ENCODE measurements at places on chromosomes 1 and 21.

DNA sequence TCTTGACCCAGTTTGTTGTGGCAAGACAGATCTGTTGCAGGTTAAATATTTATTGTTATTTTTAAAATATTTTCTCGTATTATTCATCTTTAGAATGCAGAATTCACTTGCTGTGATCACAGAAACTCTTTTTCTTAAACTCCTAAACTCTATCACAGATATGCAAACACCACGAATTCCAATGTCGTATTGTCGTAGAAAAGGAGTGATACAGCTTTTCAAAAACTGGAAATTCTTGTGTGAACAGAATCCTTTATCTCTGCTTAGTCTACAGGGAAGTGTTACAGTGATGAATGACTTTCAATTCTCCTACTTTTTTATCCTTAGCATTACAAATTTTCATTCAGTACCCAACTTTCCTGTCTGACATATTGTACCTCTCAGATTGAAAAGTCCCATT is 1329.5 kb upstream of the B3GALT2 start:
- DNase-seq: no peak

DNA sequence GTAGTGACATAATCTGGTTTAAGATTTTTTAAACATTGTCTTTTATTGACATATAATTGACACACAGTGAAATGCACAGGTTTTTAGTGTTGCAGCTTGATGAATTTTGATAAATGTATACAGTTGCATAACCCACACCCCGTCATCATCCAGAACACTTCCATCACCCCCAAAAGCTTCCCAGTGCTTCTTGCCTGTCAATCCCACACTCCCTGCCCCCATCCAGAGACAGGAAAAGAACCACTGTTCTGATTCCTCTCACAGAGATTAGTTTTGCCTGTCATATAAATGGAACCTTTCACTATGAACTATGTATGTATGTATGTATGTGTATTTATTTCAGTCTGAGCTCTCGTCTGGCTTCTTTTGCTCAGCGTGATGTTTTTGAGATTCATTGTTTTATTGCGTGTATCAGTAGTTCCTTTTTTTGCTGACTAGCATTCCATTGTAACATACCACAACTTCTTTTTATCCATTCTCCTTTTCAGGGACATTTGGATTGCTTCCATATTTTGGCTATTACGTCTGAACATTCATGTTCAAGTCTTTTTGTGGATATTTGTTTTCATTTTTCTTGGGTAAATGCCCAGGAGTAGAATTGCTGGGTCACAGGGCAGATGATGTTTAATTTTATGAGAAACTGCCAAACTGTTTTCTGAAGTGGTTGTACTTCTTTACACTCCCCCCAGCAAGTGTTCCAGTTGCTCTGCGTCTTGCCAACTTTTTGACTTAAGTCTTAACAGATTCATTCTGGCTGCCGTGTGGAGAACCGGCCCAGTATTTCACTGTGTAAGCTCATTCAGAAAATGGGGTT is 8.7 kb downstream of the UBIAD1 start:
- DNase-seq: no peak

- DNase-seq: no peak
Observed at GRCh38 chr1:226654046-226654667, 84.9 kb downstream of the ITPKB start.

DNA sequence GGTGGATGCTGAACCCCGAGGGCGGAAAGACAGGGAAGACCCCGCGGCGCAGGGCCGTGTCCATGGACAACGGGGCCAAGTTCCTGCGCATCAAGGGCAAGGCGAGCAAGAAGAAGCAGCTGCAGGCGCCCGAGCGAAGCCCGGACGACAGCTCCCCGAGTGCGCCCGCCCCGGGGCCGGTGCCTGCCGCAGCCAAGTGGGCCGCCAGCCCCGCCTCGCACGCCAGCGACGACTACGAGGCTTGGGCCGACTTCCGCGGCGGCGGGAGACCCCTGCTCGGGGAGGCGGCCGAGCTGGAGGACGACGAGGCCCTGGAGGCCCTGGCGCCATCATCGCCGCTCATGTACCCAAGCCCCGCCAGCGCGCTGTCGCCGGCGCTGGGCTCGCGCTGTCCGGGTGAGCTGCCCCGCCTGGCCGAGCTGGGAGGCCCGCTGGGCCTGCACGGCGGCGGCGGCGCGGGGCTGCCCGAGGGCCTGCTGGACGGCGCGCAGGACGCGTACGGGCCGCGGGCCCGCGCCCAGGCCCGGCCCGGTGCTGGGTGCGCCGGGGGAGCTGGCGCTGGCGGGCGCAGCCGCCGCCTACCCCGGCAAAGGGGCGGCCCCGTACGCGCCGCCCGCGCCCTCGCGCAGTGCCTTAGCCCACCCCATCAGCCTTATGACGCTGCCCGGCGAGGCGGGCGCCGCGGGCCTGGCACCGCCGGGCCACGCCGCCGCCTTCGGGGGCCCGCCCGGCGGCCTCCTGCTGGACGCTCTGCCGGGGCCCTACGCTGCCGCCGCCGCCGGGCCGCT is 20.7 kb downstream of the FOXO6 start:
- DNase-seq: no peak

- peak; percentile 13 for DNase-seq
Observed at GRCh38 chr1:198234520-198235251, 77.9 kb downstream of the NEK7 start.

- no peak for DNase-seq
Observed at GRCh38 chr1:7585216-7585907, 185.7 kb upstream of the VAMP3 start.

DNA sequence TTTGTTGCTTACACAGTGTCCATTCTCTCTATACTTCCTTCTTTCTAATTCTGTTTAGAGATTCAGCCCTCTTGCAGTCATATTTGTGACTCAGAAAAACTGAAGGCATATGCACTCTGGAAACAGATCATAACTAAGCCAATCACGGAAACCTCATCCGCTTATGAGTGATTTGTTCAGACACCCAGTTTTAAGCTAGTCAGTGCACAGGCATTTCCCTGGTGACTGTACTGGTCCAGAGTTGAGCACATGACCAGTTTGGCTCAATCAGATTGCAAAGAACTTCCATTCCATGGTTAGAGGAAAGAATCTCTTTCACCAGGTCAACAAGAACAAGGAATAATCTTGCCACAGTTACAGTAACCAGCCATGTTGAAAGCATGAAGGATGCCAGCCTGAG is 69.2 kb upstream of the SGIP1 start:
- no peak for DNase-seq

GRCh38 chr1:236176337-236177336 is 34.3 kb downstream of the GPR137B start:
- no peak for DNase-seq

GRCh38 chr1:41501581-41501980 is 17.1 kb upstream of the EDN2 start:
- DNase-seq: no peak

GRCh38 chr1:6100861-6101783 is 55.4 kb downstream of the KCNAB2 start:
- DNase-seq: no peak

DNA sequence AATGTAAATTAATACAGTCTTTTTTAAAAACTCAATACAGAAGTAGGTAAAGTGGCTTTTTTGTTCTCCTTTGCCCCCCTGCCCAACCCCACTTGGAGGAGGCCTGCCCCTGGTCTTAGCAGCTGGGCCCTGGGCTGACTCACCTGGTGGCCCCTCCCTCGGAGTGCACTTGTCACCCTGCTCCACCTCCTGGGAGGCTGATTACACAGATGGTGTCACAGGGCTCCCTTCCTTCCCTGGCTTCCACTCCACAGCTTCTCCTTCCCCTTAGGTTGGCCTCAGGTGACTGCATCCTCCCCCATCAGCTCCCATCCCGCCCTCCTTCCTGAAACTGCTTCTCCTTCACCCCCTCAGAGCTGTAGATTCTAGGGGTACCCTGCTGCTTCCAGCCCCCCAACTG is 11.7 kb upstream of the CAPN9 start:
- no peak for DNase-seq

- DNase-seq: peak; percentile 99
Observed at GRCh38 chr1:94734963-94735901, 84.9 kb upstream of the SLC44A3 start.

DNA sequence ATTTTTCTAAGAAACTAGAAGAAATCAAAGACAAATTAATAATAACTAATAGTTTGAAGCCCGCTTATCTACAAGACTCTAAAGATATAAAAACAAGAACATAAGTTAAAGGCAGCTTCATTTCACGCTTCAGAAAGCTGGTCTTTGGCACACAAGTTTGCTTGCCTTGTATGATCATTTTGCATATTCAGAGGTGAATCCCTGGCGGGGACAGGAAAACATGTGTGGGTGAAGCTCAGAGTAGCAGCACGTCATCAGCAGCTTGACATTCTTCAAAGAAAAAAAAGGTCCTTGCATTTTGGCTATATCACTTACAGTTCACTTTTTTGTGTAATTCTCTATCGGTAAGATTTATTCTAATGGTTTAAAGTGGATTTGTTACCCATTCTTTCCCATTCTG is 1911.8 kb downstream of the MRPL39 start:
- no peak for DNase-seq

- no peak for DNase-seq
Observed at GRCh38 chr21:38039369-38039768, 123.1 kb upstream of the KCNJ6 start.

- DNase-seq: no peak
Observed at GRCh38 chr1:59032228-59032627, 248.4 kb upstream of the JUN start.

DNA sequence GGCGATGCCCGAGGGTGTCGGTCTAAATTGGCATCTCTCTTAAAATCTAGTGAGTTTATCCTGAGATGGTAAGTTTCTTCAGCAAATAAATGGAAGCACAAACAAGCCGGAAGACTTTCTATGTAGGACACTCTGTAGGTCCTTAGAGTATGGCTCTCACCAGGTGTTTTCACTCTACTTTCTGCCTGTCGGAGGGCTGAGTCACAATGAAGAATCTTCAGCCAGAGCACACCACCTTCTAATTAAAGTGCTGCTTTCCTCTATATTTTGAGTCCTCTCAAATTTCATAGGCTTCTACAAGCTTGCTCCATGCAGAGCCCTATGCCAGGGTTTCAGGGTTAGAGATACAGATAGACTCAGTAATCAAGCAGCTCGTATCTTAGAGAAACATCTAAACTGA is 27.1 kb downstream of the KCNK1 start:
- DNase-seq: no peak

DNA sequence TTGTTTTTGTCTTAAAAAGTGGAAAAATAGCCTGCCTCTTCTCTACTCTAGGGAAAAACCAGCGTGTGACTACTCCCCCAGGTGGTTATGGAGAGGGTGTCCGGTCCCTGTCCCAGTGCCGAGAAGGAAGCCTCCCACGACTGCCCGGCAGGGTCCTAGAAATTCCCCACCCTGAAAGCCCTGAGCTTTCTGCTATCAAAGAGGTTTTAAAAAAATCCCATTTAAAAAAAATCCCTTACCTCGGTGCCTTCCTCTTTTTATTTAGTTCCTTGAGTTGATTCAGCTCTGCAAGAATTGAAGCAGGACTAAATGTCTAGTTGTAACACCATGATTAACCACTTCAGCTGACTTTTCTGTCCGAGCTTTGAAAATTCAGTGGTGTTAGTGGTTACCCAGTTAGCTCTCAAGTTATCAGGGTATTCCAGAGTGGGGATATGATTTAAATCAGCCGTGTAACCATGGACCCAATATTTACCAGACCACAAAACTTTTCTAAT is 35.0 kb upstream of the TDRD10 start:
- DNase-seq: peak; percentile 24

DNA sequence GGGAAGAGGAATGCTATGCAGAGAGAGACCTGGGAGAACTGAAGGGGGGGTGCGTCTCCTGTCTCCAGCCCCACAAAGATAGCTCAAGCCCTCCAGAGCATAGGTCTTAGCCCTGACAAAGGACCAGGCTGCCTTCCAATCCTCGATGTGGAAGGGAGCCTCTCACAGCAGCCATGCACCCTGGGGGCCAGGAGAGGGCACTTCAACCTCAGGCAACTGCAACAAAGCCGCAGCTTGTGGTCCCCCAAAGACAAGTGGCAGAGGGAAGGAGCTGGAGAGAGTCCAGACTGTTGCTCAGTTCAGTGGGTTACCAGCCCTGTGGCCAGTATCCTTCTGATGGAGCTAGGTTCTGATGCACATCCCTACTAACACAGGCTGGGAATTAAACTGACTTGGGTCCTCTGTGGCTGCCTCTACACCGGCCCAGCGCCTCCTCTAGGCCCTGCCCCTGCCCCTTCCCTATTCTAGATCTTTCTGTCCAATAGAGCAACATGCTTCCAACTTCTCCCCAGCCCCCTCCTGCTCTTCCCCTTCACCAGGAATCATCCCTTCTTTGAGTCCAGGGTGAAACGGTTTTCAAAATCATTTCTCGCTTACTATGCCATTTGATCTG is 100.7 kb upstream of the SPATA6 start:
- peak; percentile 35 for DNase-seq

- DNase-seq: no peak
Observed at GRCh38 chr1:244352156-244352830, 99.4 kb downstream of the ADSS2 start.

DNA sequence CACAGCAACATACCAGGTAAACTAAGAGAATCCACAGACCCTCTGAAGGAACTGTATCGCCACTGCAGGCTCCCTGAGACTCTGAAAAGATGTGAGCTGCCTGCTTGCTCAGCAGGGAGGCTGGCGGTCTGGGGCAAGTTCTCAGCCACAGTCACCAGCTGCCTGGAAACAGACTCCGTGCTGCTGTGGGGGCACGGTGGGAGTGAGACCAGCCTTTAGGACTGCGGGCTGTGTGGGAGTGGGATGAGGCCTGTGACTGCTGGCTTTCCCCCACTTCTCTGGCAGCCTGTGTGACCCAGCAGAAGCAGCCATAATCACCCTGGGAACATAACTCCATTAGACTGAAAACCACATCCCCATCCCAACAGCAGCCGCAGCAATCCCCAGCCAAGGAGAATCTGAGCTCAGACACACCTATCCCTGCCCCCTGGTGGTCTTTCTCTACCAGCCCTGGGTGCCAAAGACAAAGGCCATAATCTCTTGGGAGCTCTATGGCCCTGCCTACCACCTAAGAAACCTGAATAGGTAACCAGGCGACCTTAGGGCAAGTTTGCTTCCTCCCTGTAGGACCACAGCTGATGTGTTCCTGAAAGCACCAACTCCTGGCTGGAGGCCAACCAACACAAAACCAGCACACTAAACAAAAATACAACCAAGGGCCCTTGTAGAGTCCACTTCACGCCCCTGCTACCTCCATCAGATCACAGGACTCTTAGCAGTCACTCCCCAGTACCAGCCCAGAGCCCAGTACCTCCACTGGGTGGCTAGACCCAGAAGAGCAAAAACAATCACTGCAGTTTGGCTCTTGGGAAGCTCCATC is 151.5 kb downstream of the SMYD3 start:
- no peak for DNase-seq

DNA sequence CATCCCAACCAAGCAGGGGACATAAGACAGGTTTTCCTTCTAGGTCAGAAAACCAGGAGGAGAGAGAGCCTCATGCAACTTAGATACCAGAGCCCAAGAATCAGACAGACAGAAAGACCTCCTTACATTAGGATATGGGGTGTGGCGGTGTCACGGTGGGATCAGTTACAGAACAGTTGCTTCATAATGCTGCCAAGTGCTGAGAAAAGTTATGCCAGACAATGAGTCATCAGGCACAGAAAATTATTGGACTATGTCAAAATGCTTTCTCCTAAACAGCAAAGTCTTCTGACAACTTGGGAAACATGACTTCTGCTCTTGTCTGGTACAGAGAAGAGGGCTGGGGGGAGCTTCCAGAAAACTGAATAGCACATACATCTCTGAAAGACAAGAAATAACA is 1120.2 kb upstream of the TMPRSS15 start:
- no peak for DNase-seq

- no peak for DNase-seq
Observed at GRCh38 chr1:217089361-217090014, 366.3 kb upstream of the ESRRG start.

- DNase-seq: no peak
Observed at GRCh38 chr1:166874464-166874863, 1.6 kb downstream of the TADA1 start.
